ENCODE measurements at places on chromosomes 3 and 15.
A peak's percentile ranks its signal among the peaks of the same experiment; 100 is the strongest.

- DNase-seq: no peak
Measured at GRCh38 chr3:111069974-111070771, 1.4 kb upstream of the NECTIN3 start.

DNA sequence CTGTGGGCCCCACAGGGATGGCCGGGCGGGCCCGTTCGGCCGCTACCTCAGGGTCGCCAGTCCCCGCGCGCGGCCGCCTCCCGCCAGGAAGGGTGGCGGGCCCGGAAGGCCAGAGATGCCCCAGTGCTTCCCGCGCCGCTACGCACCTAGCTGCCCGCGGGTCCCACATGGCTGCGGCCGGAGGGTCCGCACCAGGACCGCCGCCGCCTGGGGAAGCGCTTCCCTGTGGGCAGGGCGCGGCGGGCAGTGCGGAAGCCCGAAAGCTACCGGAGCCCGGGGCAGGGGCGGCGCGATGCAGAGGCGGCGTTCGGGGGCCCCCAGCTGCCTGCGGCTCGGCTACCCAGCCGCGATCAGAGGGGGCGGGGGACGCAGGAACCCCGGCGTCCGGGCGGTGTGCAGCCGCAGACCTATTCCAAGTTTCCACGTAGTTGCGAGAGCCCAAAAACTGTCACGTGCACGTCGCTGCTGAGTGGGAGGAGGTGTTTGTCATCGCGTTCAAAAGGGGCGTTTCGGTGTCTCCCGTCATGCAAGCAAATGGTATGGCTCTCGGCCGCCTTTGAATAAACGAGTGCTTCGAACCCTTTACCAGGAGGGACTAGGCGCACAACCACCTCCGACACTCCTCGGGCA lies at the start of gene TRANK1:
TSS of gene TRANK1 (minus strand) at position 414 of the 630 bp plus-strand sequence. CDS start at position 169, 245 bp downstream.
- peak; percentile 72 for DNase-seq

DNA sequence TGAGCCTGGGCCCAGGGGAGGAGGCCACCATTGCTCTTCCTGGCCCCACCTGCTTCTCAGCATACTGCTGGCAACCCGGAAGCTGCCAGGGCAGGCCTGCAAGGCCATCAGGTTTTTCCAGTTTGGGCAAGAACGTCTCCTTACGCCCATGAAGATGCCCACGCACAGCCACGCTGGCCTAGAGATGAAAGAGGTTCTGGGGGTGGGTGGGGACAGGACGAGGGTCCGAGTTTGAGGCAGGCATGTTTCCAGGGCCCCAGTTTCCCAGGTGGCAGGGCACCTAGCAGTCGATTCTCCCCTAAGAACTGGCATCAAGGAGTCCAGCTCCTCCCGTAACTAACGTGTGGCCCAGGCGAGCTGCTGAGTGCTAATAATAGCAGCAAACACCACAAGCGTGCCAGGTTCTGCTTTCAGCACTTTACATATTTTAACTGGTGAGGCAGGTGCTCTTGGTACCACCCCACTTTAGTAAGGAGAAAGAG lies 45.8 kb downstream of the ZNF710 start:
- DNase-seq: no peak

GRCh38 chr3:49283997-49284396 lies 7.0 kb upstream of the C3orf62 start:
- DNase-seq: no peak

GRCh38 chr15:40855706-40856234 lies 11.9 kb downstream of the SPINT1 start:
- no peak for DNase-seq

DNA sequence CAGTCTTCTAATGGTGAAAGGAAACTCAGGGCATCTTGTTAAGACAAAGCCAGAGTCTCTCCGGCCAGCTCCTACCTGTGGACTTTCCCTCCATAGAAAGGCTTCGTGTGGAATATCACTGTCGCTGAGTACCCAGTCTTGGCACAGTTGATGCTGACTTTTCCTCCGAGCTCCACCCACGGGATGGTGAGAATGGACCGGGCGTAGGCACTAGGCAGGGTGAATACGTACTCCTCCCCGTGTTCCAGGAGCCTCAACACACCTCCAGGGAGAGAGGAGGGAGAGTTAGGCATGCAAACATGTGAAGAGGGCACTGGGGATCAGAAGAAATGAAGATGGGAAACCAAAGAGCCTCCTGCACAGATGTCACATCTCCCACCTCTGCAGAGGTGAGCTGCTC lies 138.0 kb downstream of the STT3B start:
- DNase-seq: no peak

DNA sequence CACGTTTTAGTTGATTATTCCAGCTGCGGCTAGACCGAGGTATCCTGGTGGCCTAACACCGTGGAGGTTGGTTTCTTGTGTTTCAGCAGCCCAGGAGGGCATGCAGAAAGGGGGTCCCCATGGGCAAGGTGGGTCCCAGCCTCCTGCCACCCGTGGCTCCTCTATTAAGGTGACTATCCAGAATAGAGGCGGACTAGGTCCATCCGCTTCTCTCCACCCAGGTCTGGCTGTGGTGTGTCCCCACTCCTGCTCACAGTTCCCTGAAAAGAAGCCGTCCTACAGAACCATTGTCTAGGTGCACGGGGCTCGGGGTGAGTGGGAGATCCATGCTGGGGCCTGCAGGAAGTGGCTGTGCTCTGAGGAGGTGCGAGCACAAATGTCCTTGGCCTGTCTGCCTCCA lies 81.5 kb downstream of the WNT7A start:
- no peak for DNase-seq

- peak; percentile 37 for DNase-seq
Measured at GRCh38 chr3:30607032-30607833, 832 bp downstream of the TGFBR2 start.

DNA sequence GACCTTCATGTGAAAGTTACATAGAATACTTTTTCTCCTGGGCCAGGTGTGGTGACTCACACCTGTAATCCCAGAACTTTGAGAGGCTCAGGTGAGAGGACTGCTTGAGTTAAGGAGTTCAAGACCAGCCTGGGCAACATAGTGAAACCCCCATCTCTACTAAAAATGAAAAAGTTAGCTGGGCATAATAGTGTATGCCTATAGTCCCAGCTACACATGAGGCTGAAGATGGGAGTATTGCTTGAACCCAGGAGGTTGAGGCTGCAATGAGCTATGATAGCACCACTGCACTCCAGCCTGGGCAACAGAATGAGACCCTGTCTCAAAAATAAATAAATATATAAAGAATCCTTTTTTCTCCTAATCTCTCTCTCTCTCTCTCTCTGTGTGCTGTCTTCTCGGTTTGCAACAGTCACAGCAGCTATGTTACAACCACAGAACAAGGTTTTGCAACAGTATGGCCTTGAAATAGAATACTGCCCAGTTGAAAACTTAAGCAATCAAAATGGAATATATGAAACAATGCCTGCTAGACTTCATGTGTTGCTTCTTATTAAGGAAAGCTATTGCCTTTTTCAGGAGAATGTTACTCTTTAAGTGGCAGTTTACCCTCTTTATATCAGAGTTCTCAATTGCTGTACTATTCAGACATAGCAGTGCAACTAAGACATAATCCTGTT lies 12.3 kb upstream of the DENND4A start:
- no peak for DNase-seq

- DNase-seq: no peak
Measured at GRCh38 chr3:139558351-139559266, 19.1 kb upstream of the RBP1 start.

DNA sequence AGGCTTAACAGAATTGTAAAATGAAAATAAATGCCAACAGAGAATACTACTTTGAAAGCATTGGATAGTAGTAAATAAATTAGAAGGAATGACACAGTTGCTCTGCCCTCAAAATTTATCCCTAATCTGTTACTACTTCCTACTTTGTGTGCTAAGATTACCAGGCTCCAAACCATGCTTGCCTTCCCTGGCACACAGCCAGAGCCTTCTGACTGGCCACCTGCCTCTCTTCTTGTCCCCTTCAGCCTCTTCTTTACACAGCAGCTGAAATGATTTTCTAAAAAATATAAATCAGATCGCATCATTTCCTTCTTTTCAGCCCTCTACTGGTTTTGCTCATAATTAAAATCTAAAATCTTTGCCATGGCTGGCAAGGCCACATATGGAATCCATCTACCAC lies 334.1 kb downstream of the FHIT start:
- DNase-seq: no peak

DNA sequence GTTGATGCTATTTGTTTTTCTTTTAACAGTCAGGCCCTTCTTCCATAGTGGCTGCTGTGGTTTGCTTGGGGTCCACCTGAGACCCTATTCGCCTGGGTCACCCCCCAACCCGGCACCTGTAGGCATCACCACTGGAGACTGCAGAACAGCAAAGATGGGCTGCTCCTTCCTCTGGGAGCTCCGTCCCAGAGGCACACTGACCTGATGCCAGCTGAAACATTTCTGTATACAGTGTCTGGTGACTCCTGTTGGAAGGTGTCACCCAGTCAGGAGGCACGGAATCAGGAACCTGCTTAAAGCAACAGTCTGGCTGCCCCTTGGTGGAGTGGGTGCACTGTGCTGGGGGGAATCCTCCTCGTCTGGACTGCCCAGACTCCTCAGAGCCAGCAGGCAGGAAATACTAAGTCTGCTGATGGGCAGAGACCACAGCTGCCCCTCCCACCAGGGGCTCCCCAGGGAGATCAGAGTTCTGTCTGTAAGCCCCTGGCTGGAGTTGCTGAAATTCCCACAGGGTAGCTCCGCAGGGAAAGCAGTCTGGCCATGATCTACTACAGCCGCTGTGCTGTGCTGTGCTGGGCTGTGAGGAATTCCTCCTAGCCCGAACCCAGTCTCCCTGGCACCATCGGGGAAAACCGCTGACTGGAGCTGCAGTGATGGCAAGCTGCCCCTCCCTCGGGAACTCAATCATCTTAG lies 248.2 kb downstream of the TBC1D5 start:
- no peak for DNase-seq

DNA sequence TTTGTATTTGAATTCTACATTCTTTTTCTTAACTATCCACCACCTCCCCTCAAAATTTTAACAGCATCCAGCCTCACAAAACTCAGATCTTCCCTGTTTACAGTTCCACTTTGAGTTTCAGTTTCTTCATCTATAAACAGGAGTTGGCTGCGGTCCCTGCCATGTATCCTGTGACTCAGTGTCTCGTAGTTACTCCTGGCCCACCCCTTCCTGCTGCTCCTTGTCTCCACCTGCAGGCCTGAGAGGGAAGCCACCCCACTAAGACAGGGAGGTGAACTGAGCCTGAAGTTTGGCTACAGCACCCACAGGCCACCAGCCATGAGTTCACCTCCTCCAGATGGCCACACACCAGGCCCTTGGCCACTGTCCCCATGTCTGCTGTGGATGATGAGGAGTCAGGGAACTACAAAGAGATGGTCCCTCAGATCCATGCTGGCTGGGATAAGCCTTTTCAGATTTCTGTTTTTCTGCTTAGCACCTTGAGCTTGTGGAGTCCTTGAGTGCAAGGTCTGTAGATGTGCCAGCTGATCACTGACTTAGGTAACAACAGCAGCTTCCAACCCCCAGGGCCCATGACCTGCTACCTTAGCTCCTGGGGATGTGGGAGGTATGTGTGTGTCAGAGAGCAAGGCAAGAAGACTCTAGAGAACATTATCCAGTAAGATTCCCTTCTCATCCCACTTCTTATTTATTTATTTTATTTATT lies 37.5 kb downstream of the CD86 start:
- no peak for DNase-seq

- no peak for DNase-seq
Measured at GRCh38 chr3:81218023-81218422, 543.4 kb downstream of the GBE1 start.

DNA sequence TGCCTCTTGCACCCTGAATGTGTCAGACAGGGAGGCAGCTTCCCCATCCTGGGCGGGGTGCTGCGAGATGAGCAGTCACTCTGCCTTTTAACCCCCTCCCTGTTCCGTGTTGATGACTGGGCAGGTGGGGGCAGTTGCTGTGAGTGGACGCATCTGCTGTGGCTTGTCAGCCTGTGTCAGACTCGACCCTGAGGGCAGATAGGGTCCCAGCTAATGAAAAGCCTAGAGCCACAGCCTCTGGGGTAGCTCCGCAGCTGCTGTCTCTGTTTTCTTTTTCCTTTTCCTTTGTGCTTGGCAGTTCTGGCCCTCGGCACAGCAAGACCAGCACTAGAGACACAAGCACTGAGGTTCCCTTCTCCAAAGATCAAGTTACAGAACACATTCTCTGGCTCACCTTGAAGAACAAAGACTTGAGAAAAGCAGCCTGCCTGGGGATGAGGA lies 43.0 kb upstream of the GLCE start:
- DNase-seq: no peak

- DNase-seq: no peak
Measured at GRCh38 chr3:2589336-2589969, 490.8 kb downstream of the CNTN4 start.

GRCh38 chr3:146948186-146948585 lies 343.0 kb upstream of the PLSCR5 start:
- no peak for DNase-seq

GRCh38 chr3:123757281-123757940 lies 126.7 kb downstream of the MYLK start:
- no peak for DNase-seq

DNA sequence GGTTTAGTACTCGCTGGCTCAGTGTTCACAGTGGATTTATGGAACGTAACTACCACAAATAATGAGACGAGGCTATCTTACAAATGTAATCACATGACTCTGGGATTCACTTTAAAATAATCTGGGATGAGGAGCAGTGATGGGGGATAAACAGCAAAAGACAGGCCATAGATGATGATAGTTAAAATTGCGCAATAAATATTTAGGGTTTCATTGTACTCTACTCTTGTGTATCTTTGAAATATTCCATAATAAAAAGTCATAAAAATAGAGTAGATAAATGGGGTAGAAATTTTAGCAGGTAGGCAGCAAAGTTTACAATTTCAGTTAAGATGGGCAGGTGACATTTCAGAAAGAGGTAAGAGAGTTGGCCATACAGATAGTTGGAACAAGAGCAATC lies 196.6 kb downstream of the KCNMB2 start:
- no peak for DNase-seq

DNA sequence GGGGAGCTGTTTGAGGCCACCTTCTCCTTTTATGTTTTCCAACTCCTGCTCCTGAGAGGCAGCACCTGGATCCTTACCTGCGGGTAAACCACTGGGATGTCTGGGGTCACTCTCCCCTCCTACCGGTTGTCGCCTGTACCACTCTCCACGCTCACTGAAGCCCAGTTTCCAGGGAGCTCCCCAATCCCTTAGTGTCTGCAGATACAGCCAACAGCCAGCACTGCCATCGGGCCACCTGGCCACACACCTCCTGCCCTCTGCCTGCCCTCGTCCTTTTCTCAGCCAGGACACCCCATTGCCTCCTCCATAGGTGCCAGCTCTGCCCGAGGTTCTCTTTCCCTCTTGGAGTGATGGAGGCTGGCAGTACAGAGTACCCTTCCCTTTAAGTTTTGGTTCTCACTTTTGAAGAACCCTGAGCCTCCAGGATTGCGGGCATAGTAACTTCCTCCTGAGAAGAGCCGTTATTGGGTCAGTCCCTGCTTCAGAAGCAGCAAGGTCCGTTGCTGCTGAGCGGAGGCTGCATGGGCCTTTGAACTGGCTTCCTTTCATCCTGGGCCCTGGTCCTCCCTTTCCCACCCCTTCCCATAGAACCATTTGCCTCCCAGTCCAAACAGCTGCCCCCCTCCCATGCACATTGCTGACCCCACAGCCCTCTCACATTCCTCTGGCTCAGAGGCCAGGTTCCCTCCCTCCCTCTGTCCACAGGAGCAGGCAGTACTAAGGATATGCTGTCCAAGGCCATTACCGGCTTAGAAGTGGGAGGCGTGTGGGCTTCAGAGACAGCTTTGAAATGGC lies 30.9 kb downstream of the ARNT2 start:
- no peak for DNase-seq

Measured in T follicular helper cell (primary cell).